ENCODE measurements at places on chromosomes 5 and 9.

DNA sequence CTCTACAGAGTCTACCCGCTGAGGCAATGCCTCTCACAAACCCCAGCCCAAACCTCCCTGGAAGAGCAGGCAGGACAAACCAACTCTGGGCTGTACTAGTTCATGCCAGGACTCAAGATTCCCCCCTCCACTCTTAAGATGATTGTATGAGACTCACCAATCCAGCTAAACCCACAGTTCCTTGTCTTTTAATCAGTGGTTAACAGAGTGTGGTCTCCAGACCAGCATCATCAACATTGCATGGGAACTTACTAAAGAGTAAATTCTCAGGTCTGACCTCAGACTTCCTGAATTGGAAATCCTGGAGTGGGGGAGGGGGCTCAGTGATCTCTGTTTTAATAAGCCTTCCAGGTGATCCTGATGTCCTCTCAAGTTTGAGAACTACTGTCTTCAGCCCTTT lies 240.9 kb downstream of the GAS1 start:
- no peak for DNase-seq

DNA sequence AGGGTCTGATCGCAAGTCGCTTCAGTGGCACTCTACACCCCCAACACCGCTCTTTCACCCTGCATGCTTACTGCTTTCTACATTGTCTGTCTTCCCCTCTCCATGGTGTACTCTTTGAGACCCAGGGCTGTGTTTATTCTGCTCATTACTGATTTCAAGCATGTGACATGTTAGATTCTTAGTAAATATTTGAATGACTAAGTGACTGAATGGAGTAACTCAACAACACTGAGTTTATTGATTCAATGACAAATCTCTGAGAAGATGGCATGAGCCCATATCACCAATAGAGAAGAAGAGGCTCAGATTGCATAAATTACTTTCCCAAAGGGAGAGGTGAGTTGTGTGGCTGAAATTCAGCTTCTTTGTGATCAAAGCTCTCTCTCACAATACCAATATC lies 89.7 kb upstream of the OSMR start:
- no peak for DNase-seq

DNA sequence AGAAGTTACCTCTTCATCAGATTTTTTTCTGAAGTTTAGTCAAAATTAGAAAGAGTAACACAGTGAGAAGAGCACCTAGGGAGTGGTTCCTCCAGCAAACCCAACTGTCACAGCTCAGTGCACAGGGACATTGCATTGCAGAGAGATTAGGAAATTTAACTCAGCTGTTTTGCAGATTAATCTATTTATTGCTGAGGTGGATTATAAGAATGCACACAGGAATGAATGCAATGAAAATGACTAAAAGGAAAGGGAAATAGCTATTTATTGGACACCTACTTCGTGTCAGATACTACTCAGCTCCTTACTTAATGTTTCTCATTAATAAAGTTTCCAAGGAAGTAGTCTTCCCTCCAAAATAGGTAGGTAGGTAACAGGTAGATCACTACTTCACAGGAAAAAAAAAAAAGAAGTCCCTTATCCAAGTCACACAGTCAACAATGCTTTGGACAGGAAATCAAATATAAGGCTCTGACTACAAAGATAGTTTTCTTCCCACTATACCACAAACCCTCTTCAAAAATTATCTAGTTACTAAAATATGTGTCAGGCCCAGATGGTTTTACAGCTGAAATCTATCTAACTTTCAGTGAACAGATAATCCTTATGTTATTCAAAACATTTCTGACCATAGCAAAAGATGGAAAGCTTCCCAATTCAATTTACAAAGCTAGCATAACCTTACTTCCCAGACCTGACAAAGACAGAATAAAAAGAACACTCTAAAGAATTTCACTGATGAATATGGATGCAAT lies 442.2 kb upstream of the MPDZ start:
- DNase-seq = no peak

GRCh38 chr5:127096328-127096993 lies 23.2 kb upstream of the C5orf63 start:
- no peak for DNase-seq

GRCh38 chr5:149754172-149754880 lies 24.2 kb downstream of the PPARGC1B start:
- no peak for DNase-seq

DNA sequence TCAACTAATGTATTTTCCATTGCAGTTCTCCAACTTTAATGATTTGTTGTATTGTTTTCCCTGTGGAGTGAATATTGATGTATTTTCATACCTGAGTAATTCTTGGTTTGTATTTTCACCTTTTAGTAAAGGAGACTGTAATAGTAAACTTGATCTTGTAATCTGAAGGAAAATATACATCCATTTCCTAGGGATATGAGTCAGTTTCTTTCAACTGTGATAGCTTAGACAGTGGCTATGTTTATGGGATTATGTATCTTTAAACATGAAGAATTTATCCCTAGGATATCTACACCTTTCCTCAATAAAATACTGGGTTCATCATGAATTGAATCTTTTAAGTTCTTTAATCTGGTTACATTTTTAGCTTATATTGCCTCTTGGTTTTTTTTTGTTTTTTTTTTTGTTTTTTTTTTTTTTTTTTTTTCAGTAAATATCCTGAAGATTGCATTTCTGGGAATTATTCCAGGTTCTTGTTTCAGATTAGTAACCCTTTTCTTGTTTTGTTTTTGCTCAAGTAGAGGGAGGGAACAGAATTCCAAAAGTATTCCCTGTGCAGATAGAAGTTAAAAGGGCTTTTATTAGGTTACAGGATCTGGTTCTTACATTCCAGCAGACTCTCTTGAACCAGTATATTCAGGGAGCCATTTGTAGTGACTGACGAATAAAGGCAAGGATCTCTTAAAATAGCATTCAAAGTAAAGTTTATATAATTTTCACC lies 7.1 kb downstream of the WDR36 start:
- no peak for DNase-seq

- no peak for DNase-seq
Observed at GRCh38 chr5:120327180-120327579, 136.9 kb upstream of the PRR16 start.

DNA sequence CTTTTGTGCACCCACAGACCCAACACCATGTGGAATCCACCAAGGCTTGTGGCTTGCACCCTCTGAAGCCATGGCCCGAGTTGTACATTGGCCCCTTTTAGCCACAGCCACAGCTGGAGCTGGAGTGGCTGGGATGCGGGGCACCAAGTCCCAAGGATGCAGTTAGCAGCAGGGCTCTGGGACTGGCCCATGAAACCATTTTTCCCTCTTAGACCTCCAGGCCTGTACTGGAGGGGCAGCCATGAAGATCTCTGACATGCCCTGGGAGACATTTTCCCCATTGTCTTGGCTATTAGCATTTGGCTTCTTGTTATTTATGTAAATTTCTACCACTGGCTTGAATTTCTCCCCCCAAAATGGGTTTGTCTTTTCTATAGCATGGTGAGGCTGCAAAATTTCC lies 51.8 kb downstream of the RASA1 start:
- no peak for DNase-seq

DNA sequence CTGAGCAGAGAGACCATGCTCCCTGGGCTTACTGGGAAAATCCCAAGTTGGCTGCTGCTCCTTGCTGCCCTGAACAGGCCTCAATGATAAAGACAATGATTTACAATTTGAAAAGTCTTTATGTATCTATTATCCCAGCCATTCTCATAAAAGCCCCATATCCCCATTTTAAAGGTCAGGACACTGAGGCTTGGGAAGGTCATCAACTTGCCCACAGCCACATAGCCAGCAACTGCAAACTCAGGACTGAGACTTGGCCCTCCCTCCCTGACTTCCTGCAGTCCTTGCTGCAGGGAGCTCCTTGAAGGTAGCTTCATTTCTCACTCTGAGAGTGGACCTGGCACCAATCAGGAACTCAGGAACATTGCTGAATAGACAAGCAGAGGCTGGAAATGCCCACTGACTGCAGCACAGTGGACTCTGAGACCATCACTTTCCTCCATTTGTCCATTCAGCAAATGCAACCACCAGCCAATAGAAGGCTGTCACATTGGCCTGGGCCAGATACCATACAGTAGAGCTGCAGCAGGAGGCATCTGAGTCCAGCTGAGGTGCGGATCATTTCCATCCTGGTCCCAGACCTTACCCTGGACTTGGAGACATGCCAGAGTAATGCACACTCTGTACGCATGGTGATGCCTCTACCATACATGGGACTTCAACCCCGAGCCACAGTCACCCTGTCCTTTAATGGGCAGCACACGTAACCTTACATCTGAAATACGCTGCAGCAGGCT lies 18.3 kb downstream of the TNIP1 start:
- no peak for DNase-seq

- DNase-seq = no peak
Observed at GRCh38 chr5:143433670-143434069, 30.2 kb upstream of the NR3C1 start.

GRCh38 chr5:140005145-140005591 lies 37.9 kb downstream of the NRG2 start:
- no peak for DNase-seq

DNA sequence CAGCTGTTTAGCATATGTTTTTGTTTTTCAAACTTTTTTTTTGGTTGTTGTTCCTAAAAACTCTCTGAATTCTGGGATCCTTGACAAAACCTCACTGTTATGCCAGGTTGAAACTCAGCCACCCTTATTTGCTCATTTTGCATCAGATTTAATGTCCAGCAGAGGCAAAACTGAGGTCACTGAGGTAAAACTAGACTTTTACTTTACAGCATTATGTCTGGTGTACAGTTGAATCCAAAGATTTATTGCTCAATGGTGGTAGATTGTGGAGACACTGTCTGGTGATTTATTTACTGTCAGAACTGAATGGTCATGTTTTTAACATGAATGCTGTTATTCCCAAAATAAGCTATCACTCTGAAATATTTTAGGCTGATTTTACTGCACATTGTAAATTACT lies 87.9 kb downstream of the FBXL7 start:
- DNase-seq = no peak

- peak; percentile 9 for DNase-seq
Observed at GRCh38 chr9:113011911-113012381, at the start of gene ZNF883. ZNF883 (minus strand) TSS chr9:113012192.

- peak; percentile 93 for DNase-seq
Observed at GRCh38 chr9:120892748-120893610, 16.0 kb upstream of the PHF19 start.

DNA sequence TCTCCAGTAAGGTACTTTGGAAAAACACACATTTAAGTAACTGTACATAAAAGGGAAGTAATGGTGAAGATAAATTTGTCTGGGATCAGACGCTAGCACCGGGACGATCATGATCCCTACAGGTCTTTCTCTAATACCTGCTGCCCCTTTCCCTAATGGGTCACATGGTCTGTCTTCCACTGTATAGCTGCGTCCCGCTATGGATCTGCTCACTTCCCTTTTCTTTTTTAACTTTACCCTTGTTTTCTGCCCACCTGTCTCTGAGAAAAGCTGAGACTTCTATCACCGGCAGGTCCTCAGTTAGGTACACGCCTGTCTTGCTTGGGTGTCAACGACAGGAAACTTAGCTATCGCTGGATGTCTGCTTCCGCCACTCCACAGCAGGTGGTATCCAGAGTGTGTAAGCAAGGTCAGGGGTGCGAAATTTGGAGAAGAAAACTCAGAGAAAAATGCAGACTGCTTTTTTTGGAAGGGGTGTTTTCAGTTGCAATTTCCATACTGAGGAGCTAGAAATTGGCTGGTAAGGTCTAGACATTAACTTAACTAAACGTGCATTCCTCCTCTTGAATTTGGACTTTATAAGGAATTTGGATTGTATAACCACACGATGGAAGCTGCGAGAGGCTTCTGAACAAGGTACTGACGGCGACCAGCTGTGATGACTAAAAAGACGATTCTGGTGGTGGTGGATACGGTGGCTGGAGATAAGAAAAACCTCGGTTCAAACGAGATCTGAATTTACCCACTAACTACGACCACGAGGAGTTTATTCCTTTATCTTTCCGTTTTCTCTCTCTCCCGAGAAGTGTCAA lies 1.1 kb upstream of the ICE1 start:
- DNase-seq = peak; percentile 39

DNA sequence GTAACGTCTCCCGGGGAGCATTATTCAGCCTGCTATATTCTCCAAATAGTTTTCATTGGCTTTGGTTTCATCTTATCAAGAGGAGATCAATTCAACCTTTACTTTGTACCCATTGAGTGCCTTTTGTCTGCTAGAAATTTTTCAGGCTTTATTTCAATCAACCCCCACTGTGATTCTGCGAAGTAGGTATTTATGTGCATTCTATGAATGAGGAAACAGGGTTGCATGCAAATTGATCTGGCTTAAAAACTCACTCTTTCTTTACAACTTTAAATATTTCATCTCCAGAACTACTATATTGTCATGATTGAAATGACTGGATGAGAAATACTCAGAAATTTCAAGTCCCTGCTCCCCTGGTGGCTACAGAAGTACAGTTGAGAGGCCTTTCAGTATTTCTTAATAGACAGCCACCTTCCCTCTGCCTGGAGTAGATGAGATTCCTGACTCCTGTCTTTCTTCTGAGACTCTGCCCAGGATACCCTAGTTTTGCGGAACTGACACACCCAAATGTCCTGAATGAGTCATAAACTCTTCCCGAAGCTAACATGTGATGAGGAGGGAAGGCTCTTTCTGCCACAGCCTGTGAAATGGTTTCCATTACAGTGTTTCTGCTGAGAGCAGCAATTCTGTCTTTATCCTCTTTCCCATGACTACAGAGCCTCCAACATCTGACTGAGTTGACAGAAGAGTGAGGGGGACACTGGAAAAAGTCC lies 52.6 kb upstream of the TNC start:
- DNase-seq = no peak

DNA sequence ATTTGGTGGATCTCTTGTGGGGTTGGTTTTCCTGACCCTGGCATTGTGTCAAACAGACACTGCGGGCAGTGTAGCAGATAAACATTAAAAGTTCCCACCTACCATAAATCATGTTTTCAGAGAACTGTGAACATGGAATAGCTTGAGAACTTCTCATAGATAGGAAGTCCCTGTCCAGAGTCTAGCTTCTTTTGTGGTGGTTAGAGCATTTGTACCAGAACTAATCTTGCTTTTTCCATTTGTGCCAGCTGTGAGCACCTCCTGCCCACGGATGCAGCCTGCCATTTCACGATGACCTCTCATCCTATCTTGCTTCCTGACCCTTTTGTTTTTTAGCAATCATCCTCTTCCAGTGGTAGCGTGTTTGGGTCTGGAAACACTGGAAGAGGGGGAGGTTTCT lies 61.4 kb downstream of the FAM78A start:
- no peak for DNase-seq

- no peak for DNase-seq
Observed at GRCh38 chr5:111756581-111757354, at the start of gene NREP. NREP (minus strand) TSS chr5:111757194; CDS start chr5:111755772, 1,422 bp downstream.
